Activated CD4-positive, alpha-beta T cell treated with anti-CD3 and anti-CD28 coated beads for 36 hours (primary cell): ENCODE measurements at places on chromosomes 11 and 22. TPM values are rescaled to one million over a fixed set of nuclear protein-coding genes. Genes with fewer than 3 reads are reported as not detected.

DNA sequence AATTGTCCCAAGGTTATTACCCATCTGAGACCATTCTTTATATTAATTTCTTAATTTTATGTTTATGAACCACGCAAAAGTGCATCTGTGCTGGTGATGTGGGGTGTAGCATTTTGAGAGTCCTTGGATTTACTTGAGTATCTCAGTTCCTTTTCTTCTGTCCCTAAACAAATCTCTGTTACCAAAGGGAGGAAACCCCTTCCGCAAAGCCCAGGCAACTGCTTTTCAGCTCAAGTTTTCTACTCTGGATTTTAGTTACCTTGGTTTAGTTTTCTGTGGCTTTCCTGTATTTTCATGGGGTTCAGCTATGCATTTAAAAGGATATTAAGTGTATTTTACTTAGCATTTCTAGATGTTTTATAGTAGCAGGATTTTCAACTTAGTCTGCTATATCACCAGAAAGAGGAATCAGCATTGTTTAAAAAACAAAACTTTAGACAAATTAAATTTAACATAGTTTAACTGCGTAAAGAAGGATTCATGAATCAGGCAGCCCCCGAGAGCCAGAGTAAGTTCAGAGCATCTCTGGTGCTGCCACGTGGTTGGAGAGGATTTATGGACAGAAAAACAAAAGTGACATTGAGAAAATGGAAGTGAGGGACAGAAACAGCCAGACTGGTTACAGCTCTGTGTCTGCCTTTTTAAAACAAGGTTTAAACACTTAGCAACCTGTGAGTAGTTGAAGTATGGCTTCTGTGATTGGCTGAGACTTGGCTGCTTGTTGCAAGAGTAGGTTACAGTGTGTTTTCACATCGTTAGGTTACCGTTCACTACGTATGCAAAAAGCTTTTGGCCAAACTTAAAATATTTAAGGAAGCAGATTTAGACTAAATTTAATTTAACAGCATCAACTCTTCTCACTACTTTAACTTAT is 9.6 kb downstream of the ADM start:
- peak; percentile 29 for DNase-seq

CSRP3 gene
- not detected for total RNA-seq

PSMC3 gene
- 147 TPM for total RNA-seq

CSKMT gene
- 31.3 TPM for total RNA-seq

SCGB2A2 gene
- total RNA-seq = not detected

- DNase-seq = no peak
These were observed 390.1 kb upstream of the B3GAT1 start for GRCh38 chr11:134802116-134802515.

DNA sequence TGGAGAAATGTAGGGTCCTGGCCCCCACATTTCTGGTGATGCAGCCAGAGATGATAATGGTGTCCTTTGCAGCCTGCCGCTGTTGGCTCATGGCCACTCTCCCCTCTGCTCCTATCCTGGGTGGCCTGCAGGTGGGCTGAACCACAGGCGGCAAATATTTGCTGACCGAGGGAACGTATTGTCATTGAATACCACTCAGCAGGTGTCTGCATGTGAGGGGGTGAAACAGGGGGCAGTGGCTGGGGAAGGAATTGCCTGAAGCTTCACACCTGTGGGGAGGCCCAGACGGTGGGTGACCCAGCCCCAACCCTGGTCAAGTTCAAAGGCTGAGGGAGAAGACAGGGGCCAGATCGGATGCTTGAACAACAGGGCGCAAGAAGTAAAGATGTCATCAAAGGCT is 73.3 kb upstream of the WNT11 start:
- DNase-seq = no peak

DNA sequence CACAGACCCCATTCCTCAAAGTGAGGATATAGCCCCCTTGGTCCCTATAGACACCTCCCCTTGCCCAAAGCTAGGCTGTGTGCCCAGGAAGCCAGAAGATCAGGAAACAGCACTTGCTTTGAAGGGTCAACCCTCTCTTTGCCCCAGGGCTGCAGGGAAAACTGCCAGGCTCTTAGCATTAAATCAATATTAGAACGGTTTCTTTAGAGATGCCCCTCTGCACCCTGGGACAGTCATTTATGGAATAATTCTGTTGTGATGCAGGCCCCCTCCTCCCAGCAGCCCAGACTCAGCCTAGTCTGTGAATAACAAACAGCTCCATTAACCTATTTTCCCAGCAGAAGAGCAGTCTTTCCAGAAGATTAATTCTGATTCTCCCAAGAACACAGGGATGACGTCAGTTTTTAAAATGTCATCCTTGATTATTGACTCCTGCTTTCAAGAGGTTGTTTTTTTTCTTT is 11.6 kb upstream of the CAPN5 start:
- DNase-seq = no peak

- no peak for DNase-seq
These were observed 6.7 kb downstream of the GDPD5 start for GRCh38 chr11:75518771-75519653.

DNA sequence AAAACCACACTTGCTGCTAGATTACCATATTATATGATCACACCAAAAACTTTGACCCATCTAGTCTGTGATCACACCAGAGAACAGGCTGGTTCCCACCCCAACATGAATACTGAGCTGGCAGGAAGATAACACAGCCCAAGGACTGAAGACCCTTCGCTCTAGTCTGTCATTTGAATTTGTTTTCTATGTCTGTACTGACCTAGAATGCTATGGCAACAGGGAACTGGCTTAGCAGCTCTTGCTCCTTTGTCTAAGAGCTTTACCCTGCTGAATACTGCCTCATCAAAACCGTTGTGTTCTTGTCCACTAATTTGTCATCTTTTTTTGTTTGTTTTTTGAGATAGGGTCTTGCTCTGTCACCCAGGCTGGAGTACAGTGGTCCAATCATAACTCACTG is 420.4 kb downstream of the AASDHPPT start:
- DNase-seq = no peak

- no peak for DNase-seq
These were observed 20.6 kb downstream of the TSPAN18 start for GRCh38 chr11:44747316-44747715.

DNA sequence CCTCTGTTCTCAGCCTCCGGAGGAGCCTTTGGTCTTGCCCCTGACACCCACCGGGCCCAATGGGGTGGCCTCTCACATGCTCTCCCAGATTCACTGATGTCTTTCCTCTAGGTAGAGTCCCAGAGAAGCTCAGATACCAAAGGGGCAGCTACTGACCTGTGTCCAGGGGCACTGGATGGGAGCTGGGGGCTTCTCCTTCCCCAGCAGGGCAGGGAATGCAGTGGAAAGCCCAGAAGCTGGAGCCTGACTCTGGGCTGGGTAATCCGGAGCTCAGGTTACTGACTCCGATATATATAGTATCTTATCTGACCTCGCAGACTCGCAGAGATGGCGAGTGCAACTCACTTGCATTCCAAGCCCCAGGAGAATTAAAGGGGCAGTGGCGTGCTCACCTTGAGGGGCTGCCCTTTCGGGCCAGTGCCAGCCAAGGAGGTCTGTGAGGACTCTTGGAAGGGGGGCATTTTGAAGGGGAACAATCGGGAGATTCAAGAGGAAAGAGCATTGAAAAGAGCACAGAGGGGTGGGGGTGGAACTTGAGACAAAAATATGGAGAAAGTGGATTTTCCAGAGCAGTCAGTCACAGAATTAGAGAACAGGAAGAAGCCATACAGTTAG is 2.5 kb downstream of the USP2 start:
- no peak for DNase-seq

DNA sequence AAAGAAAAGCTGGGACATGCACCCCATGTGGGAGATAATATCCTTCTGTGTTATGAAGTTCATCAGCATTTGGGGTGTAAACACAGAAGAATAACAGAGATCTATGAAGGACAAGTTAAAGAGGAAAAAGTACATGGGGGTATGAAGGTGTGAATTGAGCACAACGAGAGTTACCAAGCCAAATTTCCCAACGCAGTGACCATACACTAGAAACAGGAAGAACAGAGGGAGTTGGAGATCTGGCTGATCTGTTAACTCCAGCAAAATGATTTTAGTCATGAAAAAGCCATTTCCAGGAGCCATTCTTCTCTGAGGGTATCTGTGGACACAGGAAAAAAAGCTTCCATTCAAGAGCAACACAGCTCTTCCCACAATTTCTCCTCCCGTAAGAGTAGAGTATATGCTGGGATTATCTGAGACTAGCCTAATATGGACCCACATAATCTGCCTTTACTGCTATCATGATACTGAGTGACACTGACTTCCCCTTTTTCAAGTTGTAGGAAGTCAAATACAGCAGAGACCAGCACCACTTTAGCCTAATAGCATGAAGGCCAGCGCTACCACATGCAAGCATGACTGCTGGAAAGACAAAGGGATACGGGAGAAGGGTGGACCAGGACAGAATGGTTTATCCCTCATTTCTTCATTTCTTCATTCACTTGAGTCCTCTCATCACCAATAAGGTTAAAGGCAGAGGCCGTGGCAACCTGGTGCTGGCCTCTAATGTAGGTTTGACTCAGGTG is 19.6 kb upstream of the OR8D2 start:
- DNase-seq = no peak

GRCh38 chr11:14458377-14458776 is 41.2 kb downstream of the COPB1 start:
- DNase-seq = no peak

DNA sequence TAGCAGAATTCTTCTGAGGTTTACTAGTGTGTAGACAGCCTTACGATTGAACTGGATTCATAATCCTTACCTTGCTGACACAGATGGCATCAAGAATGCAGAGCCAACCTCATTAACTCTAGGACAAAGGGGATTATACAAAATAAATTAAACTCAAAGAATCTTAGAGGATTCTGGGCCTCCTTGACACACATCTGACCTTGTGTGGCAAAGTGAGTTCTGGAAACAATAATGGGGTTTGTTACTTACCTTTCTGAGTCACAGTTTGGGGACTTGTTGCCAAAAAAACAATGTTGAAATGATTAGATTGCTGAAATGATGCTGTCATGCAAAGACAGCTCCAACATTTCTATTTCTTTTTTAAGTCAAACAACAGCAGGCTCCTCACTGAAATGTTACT is 179.1 kb upstream of the ISX start:
- DNase-seq = no peak

GPR83 gene
- 0.07 TPM for total RNA-seq

GRCh38 chr11:1292644-1293618 is 16.5 kb downstream of the TOLLIP start:
- DNase-seq = no peak

GRCh38 chr22:50731811-50732624 is 6.0 kb upstream of the ACR start:
- DNase-seq = peak; percentile 77

DNA sequence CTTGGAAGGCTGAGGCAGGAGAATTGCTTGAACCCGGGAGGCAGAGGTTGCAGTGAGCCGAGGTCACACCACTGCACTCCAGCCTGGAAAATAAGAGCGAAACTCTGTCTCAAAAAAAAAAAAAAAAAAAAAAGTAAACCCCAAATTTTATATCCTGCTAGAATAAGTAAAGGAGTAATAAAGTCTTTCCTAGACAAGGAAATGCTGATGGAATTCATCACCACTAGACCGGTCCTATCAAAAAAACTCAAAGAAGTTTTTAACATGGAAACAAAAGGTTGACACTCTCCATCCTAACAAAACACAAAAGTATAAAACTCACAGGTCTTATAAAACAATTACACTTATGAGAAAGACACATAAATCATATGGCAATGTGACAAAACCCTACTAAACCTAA is 213.9 kb downstream of the SBF2 start:
- no peak for DNase-seq

DNA sequence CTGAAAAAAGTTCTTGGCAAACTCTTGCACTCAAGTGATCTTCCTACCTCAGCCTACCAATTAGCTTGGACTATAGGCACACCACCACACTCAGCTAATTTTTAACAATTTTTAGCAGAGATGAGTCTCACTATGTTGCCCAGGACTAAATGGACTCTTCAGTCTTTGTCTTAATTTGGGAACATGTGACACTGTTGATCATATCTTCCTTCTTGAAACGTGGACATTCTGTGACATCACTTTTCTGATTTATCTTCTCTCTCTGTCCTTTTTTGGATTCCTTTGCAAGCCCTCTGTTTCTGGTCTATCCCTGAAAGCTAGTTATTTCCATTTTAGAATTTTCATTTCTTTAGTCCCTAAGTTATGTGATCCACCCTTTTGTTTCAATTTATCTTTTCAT is 42.0 kb downstream of the RSF1 start:
- no peak for DNase-seq

DNA sequence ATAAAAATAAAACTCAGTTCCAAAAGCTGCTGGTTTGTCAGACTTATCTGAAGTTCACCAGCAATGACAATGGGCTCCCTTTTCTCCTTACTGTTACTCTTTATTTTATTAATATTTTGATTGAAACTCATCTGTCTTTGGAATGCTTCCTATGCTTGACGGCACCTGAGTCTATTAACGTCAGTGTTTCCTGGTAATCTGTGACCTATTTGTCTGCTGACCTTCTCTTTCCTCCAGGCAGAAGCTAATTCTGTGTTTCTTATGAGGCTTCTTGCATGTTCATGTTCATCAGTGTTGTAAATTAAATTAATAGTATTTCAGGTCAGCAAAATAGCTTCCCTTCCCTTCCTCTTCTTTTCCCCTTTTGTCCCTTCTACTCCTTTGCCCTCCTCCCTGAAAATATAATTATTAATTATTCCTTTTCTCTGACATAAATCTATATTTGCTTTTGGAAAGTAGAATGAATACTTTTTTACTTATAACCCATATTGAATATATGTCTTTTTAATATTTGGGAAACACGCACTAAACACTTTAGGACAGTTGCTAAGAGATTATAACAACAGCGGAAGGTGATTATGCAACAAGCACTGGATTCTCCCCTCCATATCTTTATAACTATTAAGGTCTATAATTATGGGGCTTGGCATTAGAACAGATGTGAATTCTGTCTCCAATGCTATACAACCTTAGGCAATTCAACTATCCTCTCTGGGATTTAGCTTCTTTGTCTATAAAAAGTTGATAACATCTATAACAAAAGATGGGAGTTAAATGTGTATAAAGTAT is 32.1 kb upstream of the PCF11 start:
- DNase-seq = no peak

DNA sequence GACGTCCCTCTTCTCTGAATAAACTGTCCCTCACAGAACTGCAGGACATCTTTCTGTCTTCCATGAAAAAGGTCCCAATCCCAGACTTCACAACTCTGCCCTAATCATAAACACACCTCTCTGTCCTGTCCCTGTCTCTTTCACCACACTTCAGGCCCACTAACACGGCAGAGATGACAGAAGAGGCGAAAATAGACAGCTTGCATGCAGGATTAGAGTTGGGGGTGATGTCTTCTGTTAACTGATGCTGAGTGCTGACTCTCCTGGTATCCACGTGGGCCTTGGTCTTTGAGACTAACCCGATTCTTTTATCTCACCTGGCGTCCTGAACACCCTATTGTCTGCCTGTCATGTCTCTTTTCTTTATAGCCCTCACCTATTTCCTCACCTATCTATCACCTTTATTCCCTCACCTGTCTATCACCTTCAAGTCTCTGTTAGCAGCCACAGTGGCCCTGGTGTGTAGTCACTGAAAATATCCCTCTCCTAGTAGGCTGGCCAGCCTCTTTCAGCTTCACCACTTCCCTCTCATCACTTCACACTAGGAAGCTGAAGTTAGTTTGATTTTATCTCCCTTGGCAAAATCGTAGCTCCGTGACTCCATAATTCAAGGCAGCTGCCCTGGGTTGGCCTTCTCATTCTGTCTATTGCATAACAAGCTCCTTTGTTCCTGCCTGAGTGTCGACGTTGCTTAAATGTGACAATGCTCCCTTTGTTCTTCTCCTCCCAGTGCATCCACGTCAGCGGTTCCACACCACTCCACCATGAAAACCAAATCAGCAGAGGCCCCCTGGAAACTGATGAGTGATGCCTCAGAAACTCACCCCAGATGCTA is 30.6 kb upstream of the DRD2 start:
- no peak for DNase-seq
